ENCODE measurements at places on chromosomes 11 and 22.

GRCh38 chr11:30432716-30433115, 109.8 kb downstream of the ARL14EP start:
- DNase-seq = no peak

DNA sequence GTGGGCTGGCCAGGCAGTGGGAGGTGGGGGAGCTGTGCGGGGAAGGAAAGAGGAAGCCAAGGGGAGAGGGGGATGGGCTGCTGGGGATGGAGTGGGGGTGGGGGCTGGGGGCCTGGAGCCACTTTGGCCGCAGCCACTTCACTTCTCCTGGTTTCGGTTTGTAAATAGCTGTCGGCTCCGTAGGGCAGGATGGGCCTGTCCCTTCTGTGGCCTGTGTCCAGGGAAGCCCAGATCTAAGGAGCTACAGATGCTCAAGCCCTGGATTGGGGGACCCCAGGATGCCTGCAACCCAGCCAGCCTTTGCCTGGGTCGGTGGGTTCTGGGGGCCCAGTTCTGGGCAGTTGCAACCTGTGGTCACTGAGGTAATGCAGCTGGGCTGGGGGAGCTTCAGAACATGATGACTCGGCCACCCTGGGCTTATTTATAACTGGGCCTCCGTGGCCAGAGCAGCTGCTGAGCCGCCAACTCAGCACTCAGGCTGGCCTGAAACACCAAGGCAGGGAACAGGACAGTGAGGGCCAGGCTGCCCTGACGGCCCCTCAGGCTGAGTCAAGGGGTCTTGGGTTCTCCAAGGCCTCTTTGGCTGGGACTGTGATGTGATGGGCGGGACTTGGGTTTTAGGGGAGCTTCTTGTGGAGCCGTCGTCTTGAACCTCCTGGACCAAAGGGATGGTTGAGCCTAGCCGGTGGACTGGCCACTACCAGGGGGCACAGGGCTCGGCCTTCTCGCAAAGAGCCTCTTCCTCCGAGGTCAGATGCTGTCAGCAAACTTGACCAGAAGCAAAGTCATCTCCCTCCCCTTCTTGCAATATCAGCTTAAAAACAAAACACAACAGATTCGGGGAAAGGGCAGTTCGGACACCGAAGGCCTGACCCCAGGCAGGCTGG, 15.0 kb upstream of the SLC39A13 start:
- DNase-seq = no peak

DNA sequence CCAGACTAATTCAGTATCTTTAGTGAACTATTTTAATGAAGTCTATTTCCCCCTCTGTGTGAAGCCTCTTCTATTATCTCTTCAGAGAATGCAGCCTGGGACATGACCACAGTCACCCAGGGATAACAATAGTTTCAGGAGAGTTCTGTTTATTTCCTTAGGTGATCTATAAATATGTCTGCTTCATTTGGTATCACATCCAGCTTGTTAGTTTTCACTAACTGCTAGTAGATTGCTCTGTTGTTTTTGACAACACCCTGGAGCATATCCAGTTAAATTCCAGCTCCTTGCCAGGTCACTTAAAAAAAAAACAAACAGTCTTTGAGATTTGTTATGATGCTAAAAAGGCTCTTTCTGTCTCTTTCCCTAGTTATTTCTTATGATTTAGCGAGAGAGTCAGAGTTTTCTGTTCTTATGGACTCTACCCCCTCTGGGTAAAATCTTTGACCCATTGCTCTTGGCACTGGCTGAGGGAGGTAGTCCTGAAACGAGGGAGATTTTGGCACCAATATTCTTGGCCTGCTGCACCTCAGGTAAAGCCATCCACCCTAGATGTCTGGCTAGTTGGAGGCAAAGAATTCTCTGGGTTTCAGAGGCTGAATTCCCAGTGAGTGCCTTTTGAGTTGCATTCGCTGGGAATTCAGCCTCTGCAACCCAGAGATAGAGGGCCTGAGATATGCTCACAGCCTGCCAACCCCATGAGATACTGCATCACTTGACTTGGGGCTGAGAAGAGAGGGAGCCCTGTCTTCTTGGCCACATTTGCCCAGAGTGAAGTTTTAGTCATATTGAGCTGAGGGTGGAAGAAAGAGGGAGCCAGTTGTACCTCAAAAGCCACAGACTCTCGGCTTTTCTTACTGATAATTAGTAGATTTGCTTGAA, 159.1 kb downstream of the PGR start:
- no peak for DNase-seq

- no peak for DNase-seq
Measured at GRCh38 chr11:46015941-46016340, 93.5 kb downstream of the LARGE2 start.

GRCh38 chr11:74030723-74031676, 22.1 kb upstream of the UCP3 start:
- DNase-seq = no peak

DNA sequence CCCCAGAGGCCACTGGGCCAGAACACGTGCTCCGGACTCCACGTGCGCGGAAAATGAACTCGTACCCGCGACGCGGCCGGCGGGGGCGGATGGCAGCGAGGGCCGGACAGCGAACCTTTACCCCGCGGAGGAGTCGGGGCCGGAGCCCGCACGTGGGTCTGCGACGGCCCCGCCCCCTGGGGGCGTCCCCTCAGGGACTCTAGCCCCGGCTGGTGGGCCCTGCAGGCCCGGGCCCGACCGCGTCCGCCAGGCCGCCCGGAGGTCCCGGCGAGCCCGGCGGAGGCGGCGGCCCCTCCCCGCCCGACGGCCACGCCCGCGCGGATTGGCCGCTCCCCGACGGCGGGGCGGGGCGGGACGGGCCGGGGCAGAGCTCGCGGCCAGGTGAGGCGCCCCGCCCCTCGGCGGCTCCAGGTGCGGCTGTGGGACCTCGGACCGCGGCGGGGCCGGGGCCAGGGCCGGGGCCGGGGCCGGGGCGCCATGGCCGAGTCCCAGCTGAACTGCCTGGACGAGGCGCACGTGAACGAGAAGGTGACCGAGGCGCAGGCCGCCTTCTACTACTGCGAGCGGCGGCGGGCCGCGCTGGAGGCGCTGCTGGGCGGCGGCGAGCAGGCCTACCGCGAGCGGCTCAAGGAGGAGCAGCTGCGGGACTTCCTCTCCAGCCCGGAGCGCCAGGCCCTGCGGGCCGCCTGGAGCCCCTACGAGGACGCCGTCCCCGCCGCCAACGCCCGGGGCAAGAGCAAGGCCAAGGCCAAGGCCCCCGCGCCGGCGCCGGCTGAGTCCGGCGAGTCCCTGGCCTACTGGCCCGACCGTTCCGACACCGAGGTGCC, at the start of gene FAM83F:
Gene FAM83F, plus strand, starts transcription at position 389 of the 827 bp plus-strand sequence. Its CDS starts 89 bp downstream, at position 478.
- no peak for DNase-seq

DNA sequence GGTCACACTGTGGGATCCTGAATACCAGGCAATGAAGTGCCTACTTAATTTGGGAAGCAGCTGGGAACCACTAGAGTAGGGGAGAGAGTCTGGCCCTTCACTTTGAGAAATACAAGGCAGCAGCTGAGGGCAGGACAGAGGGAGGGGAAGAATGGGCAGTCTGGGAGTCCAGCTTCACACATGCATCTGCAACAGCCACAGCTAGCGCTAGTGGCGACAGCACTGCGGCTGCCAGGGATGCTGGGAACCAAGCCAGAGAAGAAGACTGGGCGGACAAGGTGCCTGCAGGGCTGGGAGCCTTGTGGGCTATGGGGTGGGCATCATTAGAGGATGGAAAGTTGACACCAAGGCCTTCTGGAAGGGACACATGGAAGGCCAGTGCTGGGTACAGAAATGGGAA, 15.8 kb downstream of the SCUBE2 start:
- no peak for DNase-seq

- no peak for DNase-seq
Measured at GRCh38 chr11:107043242-107044006, 25.1 kb upstream of the GUCY1A2 start.

GRCh38 chr11:61384271-61385242, 7.8 kb upstream of the TMEM216 start:
- no peak for DNase-seq

DNA sequence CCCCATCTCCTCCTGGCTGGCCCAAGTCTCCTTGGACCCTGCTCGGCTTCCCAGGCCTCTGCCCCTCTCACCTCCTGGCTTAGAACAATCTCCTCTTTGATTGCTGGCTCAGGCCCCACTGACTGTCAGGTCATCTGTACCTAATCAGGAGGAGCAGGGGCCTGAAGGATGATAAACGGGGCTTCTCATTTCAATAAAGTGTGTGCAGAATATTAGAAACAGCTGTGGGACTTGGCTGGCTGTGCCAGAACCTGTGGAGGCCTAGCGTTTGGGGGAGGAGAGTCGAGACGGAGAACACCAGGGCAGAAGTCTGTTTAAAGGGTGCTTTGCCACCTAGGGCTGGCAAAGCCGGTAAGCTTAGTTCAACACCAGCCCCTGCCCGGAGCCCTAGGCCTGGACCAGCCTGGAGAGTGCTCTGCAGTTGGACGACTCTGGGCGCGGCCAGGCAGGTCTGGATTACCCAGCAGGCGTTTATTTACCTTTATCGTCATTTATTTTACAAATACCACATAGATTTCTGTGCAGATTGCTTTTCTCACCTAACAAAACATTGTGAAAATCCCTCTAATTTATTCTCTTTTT, 10.1 kb upstream of the VSIG10L2 start:
- DNase-seq = no peak

GRCh38 chr22:26564672-26565071, 25.3 kb downstream of the TPST2 start:
- DNase-seq = no peak

- DNase-seq = no peak
Measured at GRCh38 chr11:15112131-15112541, 2.6 kb upstream of the INSC start.

- no peak for DNase-seq
Measured at GRCh38 chr11:69575296-69576068, 65.5 kb upstream of the CCND1 start.

- no peak for DNase-seq
Measured at GRCh38 chr22:43094551-43094950, 5.4 kb upstream of the TTLL1 start.

GRCh38 chr11:134558916-134559601, 147.0 kb upstream of the B3GAT1 start:
- no peak for DNase-seq

- DNase-seq = no peak
Measured at GRCh38 chr11:6568191-6568918, 35.1 kb downstream of the RRP8 start.

GRCh38 chr11:26072614-26073153, 259.2 kb upstream of the ANO3 start:
- DNase-seq = no peak

GRCh38 chr11:65617136-65617850, 1.7 kb downstream of the PCNX3 start:
- DNase-seq = no peak

DNA sequence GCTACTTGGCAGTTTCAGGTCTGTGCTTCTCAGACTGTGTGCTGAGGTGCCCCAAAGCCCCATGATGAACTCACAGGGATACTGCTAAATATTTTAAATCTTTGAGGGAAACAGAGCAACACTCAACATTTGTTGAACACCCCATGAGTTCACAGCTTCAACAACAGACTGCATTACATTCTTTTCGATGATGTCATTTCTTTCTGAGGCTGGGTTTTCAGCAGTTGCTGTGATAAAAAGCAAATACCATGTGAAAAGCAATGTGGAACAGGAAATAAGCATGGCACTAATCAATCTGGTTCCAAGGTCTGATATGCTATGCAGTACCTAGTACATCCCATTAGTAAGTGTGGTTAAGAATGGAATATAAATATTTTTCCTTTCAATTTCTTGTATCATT, 82.7 kb downstream of the RPL27A start:
- no peak for DNase-seq

DNA sequence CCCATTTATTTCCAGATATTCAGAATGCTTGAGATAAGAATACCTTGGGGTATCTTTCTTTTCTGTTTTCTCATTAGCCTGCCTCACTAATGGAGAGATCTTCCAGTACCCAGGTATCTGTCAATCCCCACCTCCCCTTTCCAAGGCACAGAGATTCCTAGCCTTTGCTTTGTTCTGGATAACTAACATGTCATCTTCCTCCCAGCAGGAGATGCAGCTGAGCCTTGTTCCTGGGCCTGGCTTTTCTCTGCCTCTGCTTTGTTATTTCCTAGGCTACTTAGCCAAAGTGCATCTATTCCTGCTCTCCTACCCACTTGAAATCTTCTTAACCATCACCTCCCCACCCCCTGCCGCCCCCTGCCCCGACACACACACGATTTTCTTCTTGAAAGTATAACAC, 297.1 kb downstream of the NELL1 start:
- DNase-seq = no peak

DNA sequence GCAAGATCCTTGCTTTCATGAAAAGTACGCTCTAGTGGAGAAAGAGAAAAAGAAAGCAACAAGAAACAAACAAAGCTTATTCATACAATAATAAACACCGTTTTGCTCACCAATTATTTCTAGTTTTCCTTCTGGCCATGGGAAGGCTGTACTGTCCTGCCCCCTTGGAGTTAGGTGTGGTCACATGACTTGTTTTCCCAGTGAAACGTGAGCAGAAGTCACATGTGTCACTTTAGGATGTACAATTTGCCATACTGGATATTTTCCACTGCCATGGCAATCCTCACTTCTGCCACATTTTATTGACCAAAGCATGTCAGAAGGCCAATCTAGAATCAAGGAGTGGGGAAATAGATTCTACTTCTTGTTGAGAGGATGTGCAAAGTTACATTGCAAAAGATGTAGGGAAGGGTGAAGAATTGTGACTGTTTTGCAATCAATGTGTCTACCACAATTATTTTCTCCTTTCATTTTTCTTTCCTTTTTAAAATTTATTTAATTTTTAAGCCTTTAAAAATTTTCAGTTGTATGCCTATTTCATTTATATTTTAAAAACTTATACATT, 24.3 kb upstream of the TRAF6 start:
- no peak for DNase-seq

DNA sequence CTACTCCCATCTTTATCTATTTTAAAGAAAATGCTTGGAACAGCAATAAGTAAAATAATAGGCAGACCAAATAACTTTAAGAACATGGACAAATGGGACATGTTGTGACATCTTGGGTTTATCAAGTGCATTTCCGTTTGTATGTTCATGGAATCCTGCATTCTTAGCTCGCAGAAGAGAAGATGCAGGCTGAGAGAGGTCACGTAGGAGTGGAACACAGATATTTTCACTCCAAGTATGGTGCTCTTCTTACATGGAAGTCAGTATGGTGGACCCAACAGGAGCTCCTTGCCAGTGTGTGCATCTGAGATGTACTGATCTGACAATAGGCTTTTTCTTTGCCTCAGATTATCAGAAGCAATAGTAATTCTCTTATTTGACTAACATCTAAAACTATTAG, 1.7 kb downstream of the E2F8 start:
- no peak for DNase-seq

DNA sequence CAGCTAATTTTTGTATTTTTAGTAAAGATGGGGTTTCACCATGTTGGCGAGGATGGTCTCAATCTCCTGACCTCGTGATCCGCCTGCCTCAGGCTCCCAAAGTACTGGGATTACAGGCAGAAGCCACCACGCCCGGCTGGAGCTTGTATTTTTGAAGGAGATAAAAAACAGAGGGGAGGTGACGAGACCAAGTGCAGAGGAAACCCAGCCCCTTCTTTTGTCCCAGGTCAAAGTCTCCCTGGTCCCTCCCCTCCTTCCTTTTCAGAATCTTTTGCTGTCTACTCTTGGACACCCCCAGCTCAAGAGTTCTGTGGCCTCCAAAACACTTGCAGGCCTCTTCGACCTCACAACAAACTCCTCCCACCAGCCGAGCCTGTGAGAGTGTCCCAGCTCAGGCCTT, 12.2 kb upstream of the TMEM184B start:
- DNase-seq = no peak

- DNase-seq = no peak
Measured at GRCh38 chr11:123510579-123510905, 80.5 kb downstream of the GRAMD1B start.
